ENCODE measurements at places on chromosomes 7 and 10.

- no peak for DNase-seq
These were observed 17.7 kb downstream of the FOXK1 start for GRCh38 chr7:4699841-4700240.

GRCh38 chr7:55245271-55245723 lies 119.8 kb upstream of the LANCL2 start:
- no peak for DNase-seq

DNA sequence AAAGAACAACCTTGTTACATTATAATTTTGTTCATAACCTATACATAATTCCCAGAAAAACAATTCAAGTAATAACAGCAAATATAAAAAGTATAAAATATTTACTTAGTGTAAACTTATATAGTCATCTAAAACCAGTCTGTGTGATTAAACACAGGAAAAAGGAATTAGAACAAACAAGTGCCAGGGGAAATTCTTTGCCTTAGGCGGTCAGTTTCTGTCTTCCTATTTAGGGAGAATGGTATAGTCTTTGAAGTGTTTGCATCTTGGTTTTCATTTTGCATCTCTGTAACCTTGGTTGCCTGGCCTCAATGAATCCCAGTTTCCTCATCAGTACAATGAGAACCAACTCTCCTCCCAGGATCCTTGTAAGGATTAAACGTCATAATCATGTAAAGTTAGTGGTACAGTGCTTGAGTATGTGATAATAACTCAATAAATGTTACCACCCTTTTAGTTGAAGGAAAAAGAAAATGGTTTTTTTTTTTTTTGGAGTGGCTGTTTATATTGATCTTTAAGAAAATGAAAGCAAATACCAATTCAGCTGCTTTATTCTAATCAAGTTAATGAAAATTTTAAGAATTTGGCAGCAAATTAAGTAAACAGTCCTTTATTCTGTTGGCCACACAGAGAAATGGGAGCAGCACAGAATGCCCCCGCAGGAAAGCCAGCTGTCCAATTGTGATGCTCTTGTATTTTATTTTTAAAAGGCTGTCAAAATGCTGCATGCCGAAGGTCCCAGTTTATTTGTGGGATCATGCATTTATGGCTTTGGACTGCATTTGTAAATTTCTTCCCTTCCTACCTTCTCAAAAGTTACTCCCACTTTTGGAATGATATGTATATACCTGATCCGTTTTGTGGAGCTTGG lies 61.8 kb downstream of the SHH start:
- DNase-seq: no peak

DNA sequence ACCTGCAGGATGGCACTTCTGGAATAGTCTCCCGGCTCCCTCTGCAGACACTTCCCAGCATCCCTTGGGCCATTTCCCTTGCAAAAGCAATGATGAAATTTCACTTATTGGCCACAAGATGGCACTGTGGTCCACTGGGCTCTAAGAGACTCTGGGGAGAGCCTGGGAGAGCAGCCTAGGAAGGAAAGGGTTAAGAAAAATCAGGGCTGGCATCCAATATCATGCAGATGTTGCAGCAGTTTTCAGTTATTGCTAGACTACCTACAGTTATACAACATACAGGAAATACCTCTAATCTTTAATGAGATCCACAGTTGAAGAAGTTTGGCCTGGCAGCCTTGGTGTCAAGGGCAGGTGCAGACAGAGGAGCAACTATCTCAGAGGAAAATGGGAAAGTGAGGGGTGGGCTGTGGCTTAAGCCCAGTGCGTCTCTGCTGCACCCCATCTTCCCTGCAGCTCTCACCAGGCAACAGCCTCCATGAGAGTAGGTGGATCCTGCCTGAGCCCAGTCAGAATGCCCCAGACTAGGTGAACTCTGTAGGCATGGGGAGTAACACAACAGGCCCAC lies 100.2 kb upstream of the PRSS58 start:
- DNase-seq: no peak

DNA sequence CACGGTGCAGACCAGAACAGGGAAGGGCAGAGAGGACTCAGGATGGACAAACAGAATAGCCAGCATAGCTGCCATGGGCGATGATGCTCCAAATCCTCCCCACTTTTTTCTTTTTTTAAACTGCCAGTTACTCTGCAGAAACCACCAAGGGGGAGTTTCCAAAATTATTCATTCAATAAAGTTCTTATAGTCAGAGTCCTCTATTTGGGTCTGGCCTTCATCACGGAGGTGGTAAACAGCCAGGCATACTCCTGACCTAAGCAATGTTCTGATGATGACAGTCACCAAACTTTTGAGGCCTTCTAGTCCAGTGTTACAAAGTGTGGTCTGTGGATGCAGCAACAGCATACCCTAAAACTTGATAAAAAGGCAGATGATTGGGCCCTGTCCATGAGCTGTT lies 12.3 kb downstream of the RAPGEF5 start:
- no peak for DNase-seq

- no peak for DNase-seq
These were observed 63.9 kb downstream of the VOPP1 start for GRCh38 chr7:55508221-55509011.

GRCh38 chr10:78255214-78255613 lies 221.6 kb downstream of the RPS24 start:
- DNase-seq: no peak
